Karpas-422 (cell line): ENCODE measurements at places on chromosomes 7 and 10. TPM values are rescaled to one million over a fixed set of nuclear protein-coding genes. Genes with fewer than 3 reads are reported as not detected.

The GTF2IRD1 gene
- not detected in 2 replicates for total RNA-seq

The GALNT17 gene
- not detected in 2 replicates for total RNA-seq

The CRHR2 gene
- total RNA-seq: not detected in 2 replicates

The MPP7 gene
- 0.47 and 0.56 TPM in 2 replicates for total RNA-seq

The SORBS1 gene
- total RNA-seq: 0.15 and 0.61 TPM in 2 replicates

The PAPOLB gene
- not detected in 2 replicates for total RNA-seq
